ENCODE measurements at places on chromosomes 7 and 10.

DNA sequence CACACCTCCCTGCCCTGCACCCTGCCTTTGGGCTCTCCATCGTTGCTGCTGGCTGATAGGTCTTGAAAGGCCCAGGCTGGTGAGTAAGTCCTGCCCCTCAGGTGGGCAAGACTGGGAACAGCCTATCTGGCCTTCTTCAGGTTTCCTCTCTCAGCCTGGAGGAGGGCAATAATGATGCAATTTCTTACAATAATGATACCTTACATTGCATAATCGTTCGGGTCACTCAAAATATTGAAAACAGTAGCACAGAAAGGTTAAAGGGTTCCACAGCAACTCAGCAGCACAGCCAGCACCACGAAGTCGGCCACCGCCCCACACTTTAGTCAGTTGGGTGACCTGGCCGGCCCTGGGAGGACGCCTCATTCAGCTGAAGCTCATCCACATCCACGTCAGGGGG is 16.0 kb upstream of the FAM20C start:
- DNase-seq, result no peak

DNA sequence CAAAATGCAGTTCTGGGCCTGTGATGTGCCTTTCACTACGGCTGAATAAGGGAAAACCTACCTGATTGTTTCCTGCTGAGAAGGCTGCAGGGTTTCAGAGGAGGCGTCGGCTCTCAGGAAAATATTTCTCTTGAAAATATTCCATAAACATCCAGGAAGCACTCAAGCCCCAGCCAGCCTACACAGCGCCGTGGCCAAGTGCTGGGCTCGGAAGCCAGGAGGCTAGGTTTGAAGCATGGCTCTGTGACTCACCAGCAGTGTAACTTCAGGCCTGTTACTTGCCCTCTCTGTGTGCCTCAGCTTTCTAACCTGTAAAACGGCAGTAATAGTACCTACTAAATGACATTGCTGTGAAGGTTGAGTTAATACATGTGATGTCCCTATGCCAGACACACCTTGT is 399.1 kb downstream of the GATA3 start:
- DNase-seq, result no peak

GRCh38 chr10:90319188-90319914 is 538.5 kb downstream of the HTR7 start:
- DNase-seq, result no peak

DNA sequence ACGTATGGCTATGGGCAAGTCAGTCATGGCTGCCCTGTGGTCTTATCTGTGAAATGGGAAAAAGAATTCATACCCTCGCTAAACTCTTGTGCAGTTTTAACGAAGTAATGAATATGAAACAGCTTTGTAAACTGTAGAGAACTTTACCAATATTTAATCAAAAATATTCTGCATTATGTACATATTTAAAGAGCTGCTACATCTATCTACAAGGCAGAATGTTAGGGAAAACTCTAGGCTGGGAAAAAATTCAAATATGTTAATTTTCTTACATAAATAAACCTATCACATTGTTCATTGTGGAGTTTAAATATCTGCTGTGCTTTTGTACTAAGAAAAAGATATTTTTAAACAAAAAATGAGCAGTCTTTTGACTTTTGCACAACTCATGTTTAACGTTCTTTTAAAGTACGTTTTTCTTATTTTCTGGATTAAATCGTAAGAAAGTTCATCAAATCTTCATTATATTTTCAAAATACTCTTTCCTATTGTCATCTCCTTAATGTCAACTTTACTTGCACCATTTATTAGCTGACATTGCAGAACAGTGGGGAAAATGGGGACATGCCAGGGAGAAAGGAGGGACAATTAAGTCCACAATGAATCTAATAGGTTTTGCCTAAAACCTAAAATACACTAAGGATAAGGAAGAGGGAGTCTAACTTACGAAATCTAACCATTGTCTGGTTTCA is 57.5 kb downstream of the ICA1 start:
- no peak for DNase-seq

DNA sequence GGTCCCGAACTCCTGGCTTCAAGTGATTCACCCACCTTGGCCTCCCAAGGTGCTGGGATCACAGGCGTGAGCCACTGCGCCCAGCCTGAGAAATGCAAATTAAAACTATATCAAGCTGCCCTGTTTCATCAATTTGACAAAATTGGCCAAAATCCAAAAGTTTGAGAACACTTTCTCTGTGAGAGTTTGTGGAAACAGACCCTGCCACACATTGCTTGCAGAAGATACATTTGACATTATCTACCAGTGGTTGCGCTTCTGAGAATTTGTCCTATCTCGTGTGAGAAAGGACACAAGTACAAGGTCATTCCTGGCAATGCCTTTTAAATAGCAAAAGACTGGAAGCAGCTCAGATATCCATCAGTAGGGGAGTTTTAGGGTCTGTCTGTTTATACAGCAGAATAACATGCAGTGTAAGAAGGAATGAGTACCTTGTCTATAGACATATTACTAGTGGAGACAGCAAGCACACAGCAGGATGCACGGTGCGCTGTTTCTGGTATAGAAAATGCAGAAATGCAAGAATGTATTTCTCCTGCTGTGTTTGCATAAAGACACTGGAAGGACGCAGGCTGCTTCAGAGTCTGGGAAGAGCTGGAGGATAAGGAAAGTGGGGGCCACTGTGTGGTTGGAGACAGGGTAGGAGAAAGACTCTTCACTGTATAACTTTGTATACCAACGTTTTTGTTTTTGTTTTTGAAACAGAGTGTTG is 4.3 kb downstream of the LHPP start:
- no peak for DNase-seq

DNA sequence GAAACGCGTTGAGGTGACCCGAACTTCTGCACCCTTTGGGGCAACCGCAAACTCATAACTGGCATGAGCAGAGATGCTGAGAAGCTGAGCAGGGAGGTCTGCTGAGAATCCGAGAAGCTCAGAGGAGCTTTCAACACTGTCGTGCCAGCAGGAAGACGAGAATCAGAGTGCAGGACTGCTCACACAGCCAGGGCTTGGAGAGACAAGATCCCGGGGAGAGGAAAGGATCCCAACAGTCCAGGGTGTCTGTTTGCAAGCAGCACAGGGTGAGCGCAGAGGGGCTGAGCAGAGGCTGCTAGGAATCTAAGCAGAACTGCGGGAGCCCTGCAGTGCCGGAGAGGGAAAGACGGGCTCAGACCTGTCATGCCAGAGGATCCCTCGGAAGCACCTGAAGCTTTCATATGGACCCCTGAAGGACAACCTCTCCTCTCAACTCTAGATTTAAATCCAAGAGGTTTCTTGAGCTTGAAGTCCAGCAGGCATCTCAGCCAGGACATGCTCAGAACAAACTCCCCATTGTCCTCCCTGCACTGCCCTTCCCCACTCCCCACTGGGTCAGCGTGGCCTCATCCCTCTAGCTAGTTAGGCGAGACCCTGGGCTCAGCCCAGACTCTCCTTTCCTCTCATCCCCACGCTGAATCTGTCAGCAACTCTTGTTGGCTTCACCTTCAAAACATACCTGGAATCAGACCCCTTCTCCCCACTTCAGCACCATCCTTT is 40.7 kb downstream of the FOXL3 start:
- DNase-seq, result no peak

- no peak for DNase-seq
Measured at GRCh38 chr7:50304911-50305582, 531 bp downstream of the IKZF1 start.

DNA sequence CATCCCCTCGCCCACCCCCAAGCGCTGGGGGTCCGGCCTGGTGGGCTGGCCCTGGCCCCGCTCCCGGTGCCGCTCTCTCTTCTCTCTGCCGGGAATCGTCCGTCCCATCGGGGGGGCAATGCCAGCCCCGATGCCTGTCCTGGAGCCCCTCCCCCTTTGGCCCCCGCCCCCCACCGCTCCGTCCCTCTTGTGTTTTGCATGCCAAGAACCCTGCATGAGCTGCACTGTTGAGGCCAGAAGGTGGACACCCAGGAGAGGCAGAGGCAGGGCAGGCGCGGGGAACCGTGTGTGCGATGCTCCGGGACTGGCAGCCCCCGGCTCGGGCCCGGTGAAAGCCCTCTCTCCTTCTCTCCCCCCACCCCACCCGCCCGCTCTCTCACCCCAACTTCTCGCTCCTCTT is 22.1 kb upstream of the HSPB1 start:
- DNase-seq, result no peak

- no peak for DNase-seq
Measured at GRCh38 chr7:1541431-1542162, 11.1 kb downstream of the MAFK start.

- DNase-seq, result no peak
Measured at GRCh38 chr7:143289421-143289820, 1.3 kb downstream of the CASP2 start.

DNA sequence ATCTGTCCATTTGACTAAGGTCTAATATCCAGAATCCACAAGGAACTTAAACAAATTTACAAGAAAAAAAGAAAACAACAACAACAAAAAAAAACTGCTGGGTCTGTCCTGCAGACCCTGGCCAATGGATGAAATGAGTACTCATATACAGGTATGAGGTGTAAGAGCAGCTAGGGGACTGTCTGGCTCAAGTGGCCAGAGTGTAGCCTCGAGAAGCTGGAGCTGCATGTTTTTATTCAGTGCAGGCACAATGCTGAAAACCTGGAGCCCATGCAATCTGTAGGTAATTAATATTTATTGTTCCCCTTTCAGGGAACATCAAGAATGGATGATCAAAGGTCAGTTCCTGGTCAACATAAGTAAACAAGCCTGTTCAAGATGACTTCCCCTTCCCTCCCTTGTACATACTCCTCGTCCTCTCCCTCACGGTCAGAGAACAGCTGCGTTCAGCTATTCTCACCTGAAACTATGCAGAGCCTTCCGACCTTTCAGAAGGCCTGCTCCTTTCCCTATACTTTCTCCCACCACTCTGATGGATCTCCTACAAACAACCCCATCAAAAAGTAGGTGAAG is 15.5 kb downstream of the CYP2C19 start:
- DNase-seq, result no peak

- no peak for DNase-seq
Measured at GRCh38 chr10:103884681-103885139, 29.3 kb upstream of the SH3PXD2A start.

- DNase-seq, result no peak
Measured at GRCh38 chr10:129335942-129336341, 131.1 kb upstream of the MGMT start.

DNA sequence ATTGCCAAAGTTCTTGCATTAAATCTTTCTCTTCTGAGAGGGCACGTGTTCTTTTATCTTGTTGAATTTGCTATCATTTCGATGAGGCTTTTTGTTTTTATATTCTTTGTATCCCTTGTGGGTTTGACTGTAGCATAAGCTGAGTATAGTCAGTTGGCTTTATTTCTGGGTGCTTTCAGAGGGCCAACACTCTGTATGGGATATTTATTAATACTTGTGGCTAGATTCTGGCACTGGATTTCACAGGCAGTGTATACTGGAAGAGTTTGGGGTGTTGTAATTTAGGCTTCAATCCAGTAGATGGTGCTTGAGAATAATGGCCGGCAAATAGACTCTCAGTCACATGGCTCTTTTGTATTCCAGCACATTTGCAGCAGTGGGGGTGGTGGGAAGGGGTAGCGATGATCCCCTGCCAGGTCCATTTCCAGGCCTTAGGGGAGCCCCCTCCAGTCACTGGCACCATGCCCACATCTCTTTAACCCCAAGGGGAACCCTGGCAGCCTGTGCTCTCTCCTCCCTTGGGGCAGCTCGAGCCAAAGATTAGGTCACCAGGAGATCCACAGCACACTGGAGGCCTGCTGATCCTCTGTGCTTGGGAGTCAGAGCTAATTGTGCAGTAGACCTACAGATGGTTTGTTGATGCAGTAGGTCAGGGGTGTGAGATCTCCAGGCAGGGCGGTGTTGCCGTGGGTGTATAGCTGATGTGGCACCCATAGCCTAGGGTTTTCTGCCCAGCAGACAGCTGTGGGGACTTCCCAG is 81.8 kb downstream of the PTPN20 start:
- no peak for DNase-seq

DNA sequence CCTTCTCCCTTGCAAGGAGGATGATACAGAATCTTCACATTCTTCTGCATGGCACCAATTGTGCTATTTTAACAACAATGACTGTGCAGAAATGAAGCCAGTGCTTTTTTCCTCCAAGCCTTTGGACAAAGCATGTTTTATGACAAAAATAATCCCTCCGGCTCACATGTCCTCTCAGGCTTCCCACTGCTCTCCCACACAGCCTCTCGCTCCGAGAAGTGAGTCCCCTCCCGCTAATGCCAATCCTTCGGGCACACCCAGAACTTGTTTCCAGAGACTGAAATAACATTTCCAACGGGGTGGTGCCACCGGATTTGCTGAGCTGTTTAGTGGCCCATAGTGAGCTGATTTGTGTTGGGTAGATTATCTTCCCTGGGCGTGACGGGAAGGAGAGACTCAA is 35.8 kb downstream of the RBM17 start:
- DNase-seq, result no peak

GRCh38 chr10:7445474-7446185 is 34.8 kb upstream of the SFMBT2 start:
- DNase-seq, result no peak

DNA sequence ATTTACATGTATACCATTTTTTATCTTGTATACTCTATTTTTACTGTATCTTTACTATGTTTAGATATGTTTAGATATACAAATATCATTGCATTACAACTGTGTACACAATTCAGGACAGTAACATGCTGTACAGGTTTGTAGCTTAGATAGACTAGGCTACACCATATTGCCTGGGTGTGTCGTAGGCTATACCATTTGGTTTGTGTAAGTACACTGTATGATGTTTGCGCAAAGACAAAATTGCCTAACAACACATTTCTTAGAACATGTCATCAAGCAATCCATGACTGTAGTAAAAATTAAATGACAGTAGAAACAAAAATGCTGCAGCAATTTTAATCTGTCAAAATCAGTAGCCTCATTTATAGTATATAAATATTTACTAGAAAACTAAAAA is 812.2 kb downstream of the GRM8 start:
- DNase-seq, result no peak

DNA sequence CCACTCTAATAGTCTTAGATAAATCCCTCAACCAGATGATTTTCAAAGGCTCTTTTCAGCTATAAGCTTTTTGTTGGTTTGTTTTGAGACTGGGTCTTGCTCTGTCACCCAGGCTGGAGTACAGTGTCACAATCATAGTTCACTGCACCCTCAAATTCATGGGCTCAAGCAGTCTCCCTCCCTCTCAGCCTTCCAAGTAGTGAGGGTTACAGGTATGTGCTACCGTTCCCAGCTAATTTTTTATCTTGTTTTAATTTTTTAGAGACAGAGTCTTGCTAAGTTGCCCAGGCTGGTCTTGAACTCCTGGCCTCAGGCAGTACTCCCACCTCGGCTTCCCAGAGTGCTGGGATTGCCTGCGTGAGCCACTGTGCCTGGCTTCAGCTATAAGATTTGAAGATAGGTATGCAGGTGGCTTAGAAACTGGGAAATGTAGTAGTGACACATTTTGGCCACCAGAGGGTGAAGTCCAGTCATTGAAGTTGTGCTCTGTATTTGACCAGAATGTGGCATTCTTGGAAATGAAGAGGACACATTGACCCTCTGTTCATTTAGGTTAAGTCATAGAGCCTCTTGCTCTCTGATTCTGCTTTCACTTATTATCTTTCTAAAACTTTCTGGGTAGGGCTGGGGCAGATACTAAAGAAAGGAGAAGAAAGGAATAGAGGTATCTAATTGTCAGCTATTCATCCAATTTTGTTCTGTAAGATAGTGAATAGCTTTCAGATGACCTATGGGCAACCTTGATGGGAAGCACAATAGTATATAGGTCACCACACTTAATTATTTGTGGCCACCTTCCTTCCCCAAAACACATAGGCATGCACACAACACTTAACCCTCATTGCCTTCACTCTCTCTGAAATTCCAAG is 36.0 kb downstream of the R3HCC1L start:
- DNase-seq, result no peak

- no peak for DNase-seq
Measured at GRCh38 chr10:97383159-97383558, 18.0 kb downstream of the RRP12 start.
